A549 treated with dexamethasone at 1 μM for 4 hours (cell line): ENCODE measurements at places on chromosomes 12 and 14. TPM values are rescaled to one million over a fixed set of nuclear protein-coding genes. Genes with fewer than 3 reads are reported as not detected.

Gene TBX5
- not detected in 5 replicates for total RNA-seq

Gene SLC38A4
- total RNA-seq = 0.16 to 0.42 TPM (median 0.23 TPM) in 5 replicates

Gene PPFIA2
- total RNA-seq = not detected in 5 replicates

Gene PHLDA1
- 22.8 to 34.7 TPM (median 32.8 TPM) in 5 replicates for total RNA-seq

Gene FGD6
- 8.8 to 17.6 TPM (median 14.3 TPM) in 5 replicates for total RNA-seq

Gene RNASE8
- not detected in 5 replicates for total RNA-seq

Gene TSHR
- not detected in 5 replicates for total RNA-seq

Gene CSRP2
- total RNA-seq = 18.8 to 25.5 TPM (median 21.7 TPM) in 5 replicates

Gene PXMP2
- total RNA-seq = 21.0 to 30.9 TPM (median 26.7 TPM) in 5 replicates

Gene PAH
- total RNA-seq = not detected in 5 replicates

Gene DYNC1H1
- 136 to 255 TPM (median 236 TPM) in 5 replicates for total RNA-seq

Gene ARHGDIB
- total RNA-seq = 0.83 to 1.5 TPM (median 1.3 TPM) in 5 replicates

Gene TAS2R20
- total RNA-seq = 0.06 to 0.12 TPM (median 0.11 TPM) in 3 of 5 replicates, not detected in the others

Gene LBHD2
- total RNA-seq = 0.12 to 0.22 TPM (median 0.20 TPM) in 3 of 5 replicates, not detected in the others

Gene FMNL3
- 1.3 to 2.5 TPM (median 2.0 TPM) in 5 replicates for total RNA-seq

Gene SLC25A21
- total RNA-seq = 0.53 to 1.3 TPM (median 0.89 TPM) in 5 replicates

Gene SLC17A8
- 0.05 to 0.06 TPM in 2 of 5 replicates, not detected in the others for total RNA-seq

Gene GPR137C
- 0.06 to 0.08 TPM (median 0.07 TPM) in 5 replicates for total RNA-seq

Gene CFAP251
- total RNA-seq = 1.1 to 1.5 TPM (median 1.3 TPM) in 5 replicates

Gene OLR1
- total RNA-seq = 0.61 to 1.4 TPM (median 0.82 TPM) in 5 replicates

Gene ZC3H10
- total RNA-seq = 2.5 to 3.5 TPM (median 3.1 TPM) in 5 replicates

Gene SLC25A47
- total RNA-seq = not detected in 5 replicates
